IPS-NIHi11 (cell line): ENCODE measurements at places on chromosomes 2 and 18.

DNA sequence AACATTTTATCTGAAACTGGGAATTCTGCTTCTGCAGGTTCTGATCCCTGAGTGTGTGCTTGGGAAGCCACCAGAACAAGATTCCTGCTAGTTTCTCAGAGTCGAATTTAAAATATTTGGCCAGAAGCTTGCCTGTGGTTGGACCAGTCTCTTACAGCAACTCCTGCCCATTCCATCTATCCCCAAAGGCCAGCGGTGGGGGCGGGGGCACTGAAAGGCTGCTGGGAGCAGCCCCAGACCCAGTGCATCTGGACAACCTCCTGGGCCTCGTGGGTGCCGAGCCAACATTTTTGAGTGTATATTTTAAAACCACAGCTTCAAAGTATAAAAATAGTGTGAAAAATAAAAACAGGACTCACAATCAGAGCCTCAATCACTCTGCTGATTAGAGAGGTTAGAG lies 38.6 kb upstream of the ZFP36L2 start:
- no peak for DNase-seq

DNA sequence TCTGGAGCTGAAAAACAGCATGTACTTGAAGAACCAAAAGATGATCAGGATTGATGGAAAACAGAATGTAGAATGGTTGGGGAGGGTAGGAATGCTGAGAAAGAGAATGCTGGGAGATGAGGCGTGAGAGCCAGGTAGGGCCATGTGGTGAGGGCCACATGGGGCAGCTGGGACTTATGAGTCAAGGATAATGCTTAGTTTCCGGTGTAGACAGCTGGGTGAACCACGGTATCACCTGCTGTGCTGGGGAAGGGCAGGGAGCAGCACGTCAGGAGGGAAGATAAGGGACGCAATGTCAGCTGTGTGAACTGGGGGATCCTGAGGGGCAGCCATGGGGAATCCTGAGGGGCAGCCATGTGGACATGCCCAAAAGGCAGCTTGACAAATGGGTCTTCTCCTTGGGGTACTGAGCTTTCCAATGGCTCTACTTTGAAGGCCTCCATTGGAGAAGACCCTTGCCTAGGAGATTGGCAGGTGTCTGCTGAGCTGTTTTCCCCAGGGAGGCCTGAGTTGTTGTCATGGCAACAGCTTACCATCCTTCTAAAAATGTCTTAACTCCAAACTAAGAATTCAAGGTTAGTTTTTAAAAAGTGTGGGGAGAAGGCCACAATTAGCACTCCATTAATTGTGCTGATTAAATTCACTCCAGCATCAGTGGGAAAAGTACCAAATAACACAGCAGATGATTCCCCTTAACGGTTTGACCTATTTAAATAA lies 51.1 kb downstream of the MTHFD2 start:
- DNase-seq: no peak

- no peak for DNase-seq
Observed at GRCh38 chr2:30253873-30254684, 22.7 kb downstream of the LBH start.

- peak; percentile 59 for DNase-seq
Observed at GRCh38 chr2:150410809-150411208, 76.7 kb downstream of the RND3 start.

GRCh38 chr2:133177196-133177595 lies 391.1 kb downstream of the NCKAP5 start:
- DNase-seq: no peak

DNA sequence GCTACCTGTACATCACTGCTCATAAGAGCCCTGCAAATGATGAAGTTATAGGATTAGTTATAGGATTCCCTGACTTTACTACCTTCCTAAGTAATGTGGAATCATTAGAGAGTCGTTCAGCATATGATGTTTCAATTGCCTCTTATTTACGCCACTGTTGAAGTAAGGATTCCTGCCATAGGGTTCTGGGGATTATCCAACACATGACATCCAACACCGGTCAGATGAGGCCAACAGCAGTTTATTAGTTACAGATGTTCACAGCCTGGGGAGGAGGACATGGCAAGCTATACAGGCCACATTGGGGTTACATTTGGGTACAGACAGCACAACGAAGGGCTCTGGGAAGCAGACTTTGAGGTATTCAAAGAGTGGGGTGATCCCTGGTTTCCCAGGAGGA lies 134.1 kb upstream of the MC4R start:
- DNase-seq: no peak

DNA sequence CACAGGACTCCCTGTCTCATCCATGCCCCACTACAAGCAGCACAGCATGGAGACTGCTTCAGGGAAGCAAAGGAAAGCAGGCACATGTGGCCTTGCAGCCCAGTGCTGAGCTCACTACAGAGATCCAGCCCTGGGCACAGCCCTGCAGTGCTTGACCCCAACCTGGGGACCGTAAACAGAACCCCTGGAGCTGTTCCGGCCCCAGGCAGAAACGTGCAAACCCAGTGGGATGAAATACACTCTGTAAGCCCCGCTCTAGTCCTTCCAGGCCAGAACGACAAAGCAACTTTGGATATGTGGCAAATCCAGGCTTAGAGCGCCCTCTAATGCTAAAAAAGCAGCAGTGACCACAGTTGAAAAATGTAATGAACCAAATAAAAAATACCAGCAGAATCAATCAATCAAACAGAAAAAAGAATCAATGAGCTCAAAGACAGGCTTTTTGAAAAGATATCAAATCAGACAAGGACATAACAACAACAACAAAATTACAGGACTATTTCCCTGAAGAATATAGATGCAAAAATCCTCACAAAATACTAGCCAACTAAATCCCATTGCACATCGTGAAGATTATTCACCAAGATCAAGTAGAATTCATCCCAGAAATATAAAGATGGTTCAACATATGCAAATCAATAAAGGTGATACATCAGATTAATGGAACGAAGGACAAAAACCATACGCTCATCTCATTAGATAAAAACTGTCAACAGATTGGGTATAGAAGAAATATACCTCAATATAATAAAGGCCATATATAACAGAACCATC lies 45.6 kb downstream of the ZNF519 start:
- DNase-seq: peak; percentile 62

DNA sequence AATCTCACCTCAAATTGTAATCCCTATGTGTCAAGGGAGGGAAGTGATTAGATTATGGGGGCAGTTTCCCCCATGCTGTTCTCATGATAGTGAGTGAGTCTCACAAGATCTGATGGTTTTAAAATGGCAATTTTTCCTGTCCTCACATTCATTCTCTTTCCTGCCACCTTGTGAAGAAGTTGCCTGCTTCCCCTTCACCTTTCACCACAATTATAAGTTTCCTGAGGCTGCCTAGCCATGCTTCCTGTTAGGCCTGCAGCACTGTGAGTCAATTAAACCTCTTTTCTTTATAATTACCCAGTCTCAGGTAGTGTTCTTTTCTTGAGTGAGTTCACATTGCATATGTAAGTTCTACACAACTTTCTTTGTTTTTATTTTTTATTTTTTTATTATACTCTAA lies 271.5 kb downstream of the EXOC6B start:
- DNase-seq: no peak

DNA sequence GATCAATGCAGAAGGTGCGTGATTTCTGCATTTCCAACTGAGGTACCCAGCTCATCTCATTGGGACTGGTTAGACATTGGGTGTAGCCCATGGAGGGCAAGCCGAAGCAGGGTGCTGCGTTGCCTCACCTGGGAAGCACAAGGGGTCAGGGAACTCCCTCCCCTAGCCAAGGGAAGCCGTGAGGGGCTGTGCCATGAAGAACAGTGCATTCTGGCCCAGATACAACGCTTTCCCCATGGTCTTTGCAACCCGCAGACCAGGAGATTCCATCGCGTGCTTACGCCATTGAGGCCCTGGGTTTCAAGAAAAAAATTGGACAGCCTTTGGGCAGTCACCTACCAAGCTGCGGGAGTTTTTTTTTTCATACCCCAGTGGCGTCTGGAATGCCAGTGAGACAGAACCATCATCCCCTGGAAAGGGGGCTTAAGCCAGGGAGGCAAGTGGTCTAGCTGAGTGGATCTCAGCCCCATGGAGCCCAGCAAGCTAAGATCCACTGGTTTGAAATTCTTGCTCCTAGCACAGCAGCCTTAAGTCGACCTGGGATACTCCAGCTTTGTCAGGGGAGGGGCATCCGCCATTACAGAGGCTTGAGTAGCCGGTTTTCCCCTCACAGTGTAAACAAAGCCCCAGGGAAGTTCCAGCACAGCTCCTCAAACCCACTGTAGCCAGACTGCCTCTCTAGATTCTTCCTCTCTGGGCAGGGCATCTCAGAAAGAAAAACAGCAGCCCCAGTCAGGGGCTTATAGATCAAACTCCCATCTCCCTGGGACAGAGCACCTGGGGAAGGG lies 21.7 kb downstream of the TFPI start:
- DNase-seq: no peak

GRCh38 chr18:39441648-39442047 lies 1876.0 kb upstream of the CELF4 start:
- no peak for DNase-seq

- DNase-seq: no peak
Observed at GRCh38 chr2:150351922-150352321, 135.5 kb downstream of the RND3 start.

DNA sequence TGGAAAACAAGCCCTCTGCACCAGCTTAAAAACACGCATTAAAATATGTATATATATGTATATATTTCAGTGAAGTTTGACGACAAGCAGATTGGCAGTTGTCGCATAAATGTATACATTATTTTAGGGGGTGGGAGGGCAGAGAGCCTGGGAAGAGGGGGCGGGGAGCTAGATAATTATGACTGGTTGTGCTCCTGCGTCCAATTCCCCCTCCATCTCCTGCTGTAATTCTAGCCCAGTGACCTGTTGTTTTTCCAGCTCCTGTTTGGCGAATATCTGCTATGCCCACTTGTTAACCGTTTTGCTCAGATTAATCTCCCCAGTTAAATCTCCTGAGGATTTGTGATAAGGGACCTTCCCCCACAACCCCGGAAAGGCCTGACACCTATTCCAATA lies 656 bp downstream of the UNC80 start:
- DNase-seq: peak; percentile 20

DNA sequence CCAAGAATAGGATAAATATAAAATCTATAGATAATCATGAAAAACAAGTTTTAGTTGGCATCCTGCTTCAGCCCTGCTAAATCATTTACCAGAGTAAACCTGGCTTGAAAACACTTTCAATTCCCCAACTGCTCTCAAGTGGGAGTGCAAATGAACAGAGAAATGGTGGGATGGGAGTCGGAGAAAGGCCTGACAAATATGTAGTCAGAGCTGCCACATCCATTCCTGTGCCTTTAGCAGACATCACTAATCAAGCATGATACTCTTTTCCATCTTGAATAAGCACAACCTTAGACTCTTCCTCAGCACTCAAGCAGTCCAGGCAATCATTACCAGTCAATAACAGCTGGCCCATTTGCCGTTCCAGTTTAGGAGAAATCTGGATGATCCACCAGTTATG lies 101.3 kb downstream of the ANKRD44 start:
- no peak for DNase-seq

GRCh38 chr2:154194909-154195643 lies 323.4 kb downstream of the GALNT13 start:
- no peak for DNase-seq

- no peak for DNase-seq
Observed at GRCh38 chr2:189933911-189934399, 128.6 kb downstream of the MSTN start.

GRCh38 chr2:221254299-221254698 lies 317.8 kb downstream of the EPHA4 start:
- peak; percentile 15 for DNase-seq

DNA sequence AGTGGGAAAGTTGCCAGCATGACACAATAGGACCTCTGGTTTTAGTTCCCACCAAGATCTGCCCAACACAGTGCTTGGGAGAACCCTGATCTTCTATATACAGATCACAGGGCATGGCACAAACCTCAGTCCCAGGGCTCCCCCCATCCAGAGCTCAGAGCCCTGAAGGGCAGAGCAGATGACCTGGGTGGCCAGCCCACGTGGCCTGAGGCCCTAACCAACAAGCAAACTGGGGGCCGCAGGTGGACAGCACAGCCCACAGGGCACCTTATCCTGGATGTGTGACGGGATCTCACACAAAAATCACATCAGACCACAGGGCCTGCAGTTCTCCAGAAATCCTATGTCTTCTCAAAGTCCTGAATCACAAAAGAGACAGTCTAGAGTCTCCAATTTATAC lies 34.7 kb downstream of the CRACDL start:
- no peak for DNase-seq

DNA sequence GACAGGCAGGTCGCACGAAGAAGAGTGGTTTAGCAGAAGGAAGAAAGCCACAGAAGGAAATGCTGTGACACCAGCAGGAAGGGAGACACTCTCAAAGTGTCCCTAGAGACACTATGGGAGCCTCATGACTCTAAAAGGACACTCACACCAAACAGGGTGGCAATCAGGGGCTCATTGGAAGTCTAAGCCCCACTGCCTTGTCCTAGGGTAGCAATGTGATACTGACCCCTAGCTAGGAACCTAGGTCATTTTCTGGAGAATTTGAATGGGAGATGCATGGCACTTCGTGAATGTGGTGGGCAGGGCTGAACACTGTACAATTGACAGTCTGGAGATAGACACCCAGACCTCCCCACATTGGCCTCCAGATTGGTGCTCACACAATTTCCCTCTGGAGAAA lies 385.0 kb downstream of the EIPR1 start:
- no peak for DNase-seq

GRCh38 chr2:212943351-212943750 lies 208.1 kb downstream of the IKZF2 start:
- DNase-seq: no peak

DNA sequence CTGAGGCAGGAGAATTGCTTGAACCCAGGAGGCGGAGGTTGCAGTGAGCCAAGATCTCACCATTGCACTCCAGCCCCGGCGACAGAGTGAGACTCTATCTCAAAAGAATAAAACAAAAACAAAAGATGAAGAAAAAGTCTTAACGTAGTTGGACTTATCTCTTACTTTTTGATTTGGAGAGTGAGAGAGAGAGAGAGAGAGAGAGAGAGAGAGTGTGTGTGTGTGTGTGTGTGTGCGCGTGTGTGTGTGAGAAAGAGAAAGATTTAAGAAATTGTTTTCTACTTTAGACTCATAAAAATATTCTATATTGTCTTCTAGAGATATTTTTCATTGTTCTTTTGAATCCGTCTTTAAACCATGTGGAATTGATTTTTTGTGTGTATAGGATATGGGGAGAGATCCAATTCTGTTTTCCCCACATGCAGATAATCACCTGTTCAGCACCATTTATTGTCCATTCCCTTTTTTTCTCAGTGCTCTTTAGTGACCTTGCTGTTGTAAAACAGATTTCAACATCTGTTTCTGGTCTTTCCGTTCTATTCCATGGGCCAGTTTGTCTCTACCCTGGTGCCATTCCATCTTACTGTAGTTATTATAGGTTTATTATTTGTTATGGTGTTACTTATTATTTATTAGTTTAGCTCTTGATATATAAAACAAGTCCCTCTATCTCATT lies 53.5 kb downstream of the KCMF1 start:
- no peak for DNase-seq

DNA sequence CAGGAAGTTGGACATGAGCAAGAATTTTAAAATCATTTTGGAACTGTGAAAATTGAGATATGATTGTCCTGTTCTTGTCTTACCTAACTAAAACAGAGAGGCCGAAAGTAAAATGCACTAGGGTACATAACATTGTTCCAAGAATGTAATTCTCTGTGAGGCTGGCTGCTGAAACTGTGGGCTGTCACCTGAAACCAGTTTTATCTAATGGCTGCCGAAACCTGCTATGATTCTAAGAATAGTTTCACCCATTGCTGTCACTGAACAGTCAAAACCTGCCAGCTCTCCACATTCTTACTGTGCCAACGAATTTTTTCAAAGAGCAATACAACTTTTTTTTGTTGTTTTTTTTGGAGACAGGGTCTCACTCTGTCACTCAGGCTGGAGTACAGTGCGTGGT lies 119.3 kb upstream of the ZSWIM2 start:
- DNase-seq: no peak

- no peak for DNase-seq
Observed at GRCh38 chr2:184577743-184578142, 20.6 kb upstream of the ZNF804A start.
